WTC11 (cell line): ENCODE measurements at places on chromosomes 13 and 19. TPM values are rescaled to one million over a fixed set of nuclear protein-coding genes. Genes with fewer than 3 reads are reported as not detected.

The TOMM40 gene
- total RNA-seq: 166 to 221 TPM (median 181 TPM) in 3 replicates

- DNase-seq: no peak
Measured at GRCh38 chr13:99265162-99265800, 7.1 kb upstream of the GPR18 start.

- DNase-seq: no peak
Measured at GRCh38 chr19:47490847-47491246, 6.8 kb upstream of the KPTN start.

DNA sequence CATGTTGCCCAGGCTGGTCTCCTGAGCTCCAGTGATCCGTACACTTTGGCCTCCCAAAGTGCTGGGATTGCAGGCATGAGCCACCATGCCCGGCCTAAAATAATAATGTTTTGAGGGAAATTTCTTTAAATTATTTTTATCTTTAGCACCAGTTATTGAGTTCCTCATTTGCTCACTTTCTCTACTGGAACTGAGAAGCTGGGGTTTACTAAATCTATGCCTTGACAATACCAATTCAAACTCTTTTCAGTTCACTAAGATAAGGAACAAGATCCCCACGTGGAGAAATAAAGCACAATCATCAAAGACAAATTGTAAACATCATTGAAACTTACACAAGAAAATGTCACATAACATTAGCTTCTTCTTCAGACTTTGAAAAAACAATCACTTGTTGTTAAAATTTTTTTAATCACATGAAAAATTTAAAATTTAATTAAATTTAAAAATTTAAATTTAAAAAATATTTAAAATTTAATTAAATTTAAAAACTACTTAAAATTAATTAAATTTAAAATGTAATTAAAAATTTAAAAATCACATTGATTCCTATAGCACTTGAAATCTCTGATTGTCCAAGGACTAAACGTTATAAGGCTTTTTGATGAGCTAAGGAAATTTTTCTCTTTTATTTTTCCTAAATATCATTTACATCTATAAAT is 25.2 kb upstream of the XPO4 start:
- DNase-seq: no peak

- DNase-seq: peak; percentile 88
Measured at GRCh38 chr19:4267101-4267900, 11.8 kb upstream of the SHD start.

GRCh38 chr13:30463787-30464495 is 1.8 kb downstream of the HMGB1 start:
- DNase-seq: no peak

The C1QTNF9 gene
- total RNA-seq: not detected in 3 replicates

DNA sequence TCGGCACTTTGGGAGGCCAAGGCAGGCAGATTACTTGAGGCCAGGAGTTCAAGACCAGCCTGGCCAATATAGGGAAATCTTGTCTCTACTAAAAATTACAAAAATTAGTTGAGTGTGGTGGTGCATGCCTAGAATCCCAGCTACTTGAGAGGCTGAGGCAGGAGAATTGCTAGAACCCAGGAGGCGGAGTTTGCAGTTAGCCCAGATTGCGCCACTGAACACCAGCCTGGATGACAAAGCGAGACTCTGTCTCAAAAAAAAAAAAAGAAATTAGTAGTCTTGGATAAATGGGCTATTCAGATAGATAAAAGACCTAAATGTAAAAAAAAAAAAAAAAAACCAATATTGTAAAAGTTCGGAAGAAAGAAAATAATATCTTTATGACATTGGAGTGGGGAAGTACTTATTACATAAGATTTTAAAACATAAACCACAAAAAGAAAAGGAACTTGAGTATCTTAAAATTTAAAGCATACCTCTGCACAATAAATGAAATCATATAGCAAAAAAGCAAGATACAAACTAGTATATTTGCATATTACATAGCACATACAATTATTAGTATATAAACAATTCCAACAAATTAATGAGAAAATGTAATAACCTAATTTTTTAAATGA is 26.7 kb upstream of the RNASEH2B start:
- DNase-seq: no peak

GRCh38 chr13:100235311-100235901 is 146.5 kb downstream of the PCCA start:
- no peak for DNase-seq

DNA sequence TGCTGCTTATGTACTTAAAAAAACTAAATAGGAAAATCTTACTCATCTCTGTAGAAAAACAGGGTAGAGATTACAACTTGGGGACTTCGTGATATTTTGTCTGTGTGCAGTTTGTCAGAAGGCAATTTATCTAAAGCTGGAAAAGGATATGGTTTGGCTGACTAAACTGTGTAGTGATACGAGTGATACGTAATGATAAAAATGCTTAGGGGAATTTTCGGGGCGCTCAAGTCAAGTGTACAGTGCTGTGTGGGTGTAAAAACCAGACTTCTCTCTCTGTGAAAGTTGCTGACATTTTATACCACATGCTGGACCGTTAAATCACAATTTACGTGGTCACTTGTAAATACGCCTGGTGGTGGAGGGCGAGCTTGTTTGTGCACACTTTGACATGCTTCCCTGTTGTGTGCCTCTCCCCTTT is 221.7 kb downstream of the KCNRG start:
- no peak for DNase-seq

The SKA3 gene
- 38.8 to 45.7 TPM (median 42.1 TPM) in 3 replicates for total RNA-seq

The JUNB gene
- 6.6 to 11.5 TPM (median 10.2 TPM) in 3 replicates for total RNA-seq

The IGFL3 gene
- not detected in 3 replicates for total RNA-seq

The PCP2 gene
- 0.48 to 1.1 TPM (median 0.85 TPM) in 3 replicates for total RNA-seq

The MYO16 gene
- 0.05 to 0.09 TPM (median 0.09 TPM) in 3 replicates for total RNA-seq
